ENCODE measurements at places on chromosomes 12 and 14.

GRCh38 chr12:70074510-70074909 is 168.7 kb upstream of the CNOT2 start:
- no peak for DNase-seq

- peak; percentile 63 for DNase-seq
These were observed 8.9 kb downstream of the APAF1 start for GRCh38 chr12:98653866-98654493.

DNA sequence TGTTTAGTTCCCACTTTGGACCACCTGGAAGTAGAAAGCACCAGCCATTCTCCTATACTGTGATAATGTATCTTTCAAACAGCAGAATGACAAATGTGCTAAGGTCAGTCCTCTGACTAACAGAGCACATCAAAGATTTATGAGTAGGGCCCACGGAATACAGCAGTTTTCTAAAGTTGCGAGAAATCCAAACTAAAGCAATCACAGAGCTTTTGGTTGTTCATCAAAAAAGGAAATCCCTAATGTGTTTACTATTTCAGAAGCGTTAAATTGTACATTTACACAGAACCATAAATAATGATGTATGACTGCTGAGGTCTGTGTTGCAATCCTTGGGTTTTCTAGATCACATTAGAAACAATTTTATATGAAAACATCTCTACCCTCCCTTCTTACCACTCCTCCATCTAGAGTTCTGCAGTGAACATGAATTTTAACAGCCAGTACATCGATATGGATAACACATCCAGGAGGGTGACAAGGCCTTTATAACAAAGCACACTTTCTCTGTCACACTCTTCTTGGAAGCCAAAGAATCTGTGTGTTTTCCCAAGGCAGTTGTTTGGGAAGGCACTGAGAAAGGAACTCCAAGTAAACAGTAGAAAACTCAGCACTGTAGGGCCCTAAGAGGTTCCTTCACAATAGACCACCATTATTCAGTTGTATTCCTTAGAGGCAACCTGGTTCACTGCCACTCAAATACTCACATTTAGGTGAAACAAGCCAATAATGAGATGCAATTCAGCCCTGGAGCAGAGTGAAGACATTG is 7.3 kb downstream of the KITLG start:
- no peak for DNase-seq

DNA sequence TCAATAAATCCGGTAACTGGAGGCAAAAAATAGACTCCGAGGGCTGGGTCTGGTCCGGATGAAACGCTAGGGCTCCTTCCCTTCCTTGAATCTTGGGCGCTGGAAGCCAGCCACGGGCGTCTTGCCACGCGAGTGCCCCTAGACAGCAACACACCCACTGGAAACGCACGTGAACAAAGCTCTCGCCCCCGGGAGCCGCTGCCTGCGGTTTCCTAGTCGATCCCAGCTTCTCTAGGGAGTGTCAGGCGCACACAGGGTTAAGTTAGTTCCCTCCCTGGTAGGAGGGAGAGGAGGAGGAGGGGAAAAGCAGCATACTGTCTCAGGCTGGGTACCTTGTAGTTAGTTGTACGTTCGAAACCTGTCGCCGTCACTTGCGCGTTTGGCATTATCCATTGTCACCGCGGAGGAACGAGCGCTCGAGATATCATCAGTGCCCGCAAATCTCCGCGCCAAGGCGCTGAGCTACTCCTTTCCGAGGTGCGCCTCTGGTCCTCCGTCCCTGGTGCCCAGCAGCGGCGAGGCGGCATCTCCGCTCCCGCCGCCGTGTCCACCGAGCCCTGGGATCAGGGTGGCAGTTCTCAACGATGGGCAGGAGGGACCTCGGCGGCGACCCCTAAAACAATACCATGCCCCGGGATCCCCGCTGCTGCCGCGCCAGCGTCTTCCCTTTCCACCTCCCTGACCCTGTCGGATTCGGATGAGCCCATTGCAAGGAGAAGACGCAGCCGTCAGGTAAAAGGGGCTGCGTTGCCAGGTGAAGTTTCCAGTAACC is at the start of gene FLRT2:
FLRT2 (plus strand) TSS at position 342 of the 772 bp plus-strand sequence. CDS start 91,371 bp downstream, outside the sequence.
- DNase-seq, result no peak

DNA sequence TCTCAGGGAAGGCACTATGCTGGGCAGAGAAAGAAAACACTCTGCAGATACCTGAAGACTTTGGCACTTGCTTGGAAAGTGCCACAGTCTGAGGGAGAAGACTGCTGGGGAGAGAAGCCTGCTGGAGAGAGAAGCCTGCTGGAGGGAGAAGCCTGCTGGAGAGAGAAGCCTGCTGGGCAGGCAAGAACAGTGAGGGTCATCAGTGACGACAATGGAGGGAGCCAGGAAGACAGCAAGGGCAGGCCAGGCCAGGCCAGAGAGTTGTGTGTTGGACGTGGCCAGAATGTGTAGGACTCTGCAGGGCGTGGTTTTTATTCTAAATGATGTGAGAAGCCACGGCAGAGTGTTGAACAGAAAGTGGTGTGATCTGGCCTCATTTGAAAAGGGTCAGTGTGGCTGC is 185.3 kb upstream of the ABCD2 start:
- no peak for DNase-seq

GRCh38 chr14:80176893-80177292 is 34.4 kb downstream of the DIO2 start:
- no peak for DNase-seq

Data from CD4-positive, alpha-beta T cell treated with Interleukin-4 for 4 hours (primary cell).